Activated B cell treated with CpG ODN at 0.5 μM for 24 hours (primary cell): ENCODE measurements at places on chromosomes 2 and 18.

DNA sequence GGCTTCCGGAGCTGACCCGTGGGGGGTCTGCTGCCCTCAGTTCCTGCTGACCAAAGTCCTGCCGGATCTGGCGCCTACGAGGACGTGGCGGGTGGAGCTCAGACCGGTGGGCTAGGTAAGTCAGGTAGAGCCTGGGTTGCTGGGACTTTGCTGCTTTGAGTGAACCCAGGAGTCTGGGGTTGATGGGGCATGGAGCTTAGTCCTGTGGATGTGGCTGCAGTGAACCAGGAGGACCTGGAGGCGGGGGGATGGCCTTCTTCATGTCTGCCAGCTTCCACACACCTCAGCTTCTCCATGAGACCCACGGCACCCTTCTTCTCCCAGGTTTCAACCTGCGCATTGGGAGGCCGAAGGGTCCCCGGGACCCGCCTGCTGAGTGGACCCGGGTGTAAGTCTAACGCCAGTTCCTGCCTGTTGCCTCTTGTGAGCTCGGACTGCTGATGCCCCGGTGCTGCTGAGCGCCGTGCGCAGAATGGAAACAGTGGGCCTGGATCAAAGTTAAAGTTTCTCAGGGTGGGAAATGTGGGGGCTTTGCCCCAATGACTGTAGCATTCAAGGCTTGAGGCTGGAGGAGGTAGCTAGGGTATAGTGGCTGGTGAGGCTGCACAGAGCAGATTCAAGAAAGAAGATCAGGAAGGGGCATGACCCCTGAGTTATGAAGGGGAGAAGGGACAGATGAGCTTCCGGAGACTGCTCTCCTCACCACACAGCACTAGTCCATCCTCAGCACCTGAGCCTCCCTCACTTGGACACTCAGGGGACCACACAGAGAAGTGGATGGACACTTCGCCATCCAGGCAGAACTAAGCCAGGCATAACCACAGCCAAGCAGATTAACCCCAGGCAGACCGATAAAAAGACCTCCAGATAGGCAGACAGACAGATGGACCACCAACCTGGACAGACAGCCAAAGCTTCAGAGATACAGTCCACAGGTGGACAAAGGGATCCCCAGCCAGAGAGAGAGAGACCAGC lies 17.3 kb downstream of the PTPN18 start:
- no peak for DNase-seq

GRCh38 chr18:5162111-5162510 lies 34.9 kb downstream of the AKAIN1 start:
- no peak for DNase-seq

DNA sequence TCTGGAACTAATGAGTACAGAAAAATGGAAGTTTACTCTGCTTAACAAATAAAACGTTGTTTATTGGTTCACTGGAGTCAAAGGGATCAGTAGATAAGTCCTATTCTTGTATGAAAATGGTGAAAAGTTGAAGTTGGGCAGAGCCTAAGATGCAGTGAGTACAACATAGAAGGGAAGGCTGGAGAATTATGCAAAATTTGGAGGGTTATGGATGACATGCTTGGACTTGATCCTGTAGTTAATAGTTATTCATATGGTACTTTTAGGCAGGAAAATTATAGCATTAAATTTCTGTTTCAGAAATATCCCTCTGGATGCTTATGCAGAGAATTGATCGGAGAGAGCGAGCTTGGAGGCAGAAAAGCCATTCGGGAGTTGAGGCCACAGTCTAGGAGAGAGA lies 167.6 kb downstream of the KCNS3 start:
- no peak for DNase-seq

DNA sequence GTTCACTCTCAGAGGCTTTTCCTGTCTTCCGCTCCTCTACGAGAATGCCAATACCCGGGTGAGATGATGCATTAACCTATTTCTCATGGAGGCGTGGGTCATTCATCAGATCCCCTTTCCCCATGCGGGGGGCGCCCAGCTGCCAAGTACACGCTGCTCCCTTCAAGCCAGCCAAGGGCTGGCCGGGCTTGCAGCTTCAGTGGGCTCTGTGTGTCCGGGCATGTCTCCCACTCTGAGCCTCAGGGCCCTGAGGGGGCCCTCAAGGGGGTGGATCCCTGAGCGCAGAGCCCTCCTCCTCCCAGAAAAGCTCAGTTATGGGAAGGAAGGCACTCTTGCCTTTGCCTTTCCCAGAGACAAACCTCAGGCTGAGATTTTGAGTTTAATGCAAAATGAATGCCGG lies 431.8 kb upstream of the MYT1L start:
- DNase-seq, result no peak

DNA sequence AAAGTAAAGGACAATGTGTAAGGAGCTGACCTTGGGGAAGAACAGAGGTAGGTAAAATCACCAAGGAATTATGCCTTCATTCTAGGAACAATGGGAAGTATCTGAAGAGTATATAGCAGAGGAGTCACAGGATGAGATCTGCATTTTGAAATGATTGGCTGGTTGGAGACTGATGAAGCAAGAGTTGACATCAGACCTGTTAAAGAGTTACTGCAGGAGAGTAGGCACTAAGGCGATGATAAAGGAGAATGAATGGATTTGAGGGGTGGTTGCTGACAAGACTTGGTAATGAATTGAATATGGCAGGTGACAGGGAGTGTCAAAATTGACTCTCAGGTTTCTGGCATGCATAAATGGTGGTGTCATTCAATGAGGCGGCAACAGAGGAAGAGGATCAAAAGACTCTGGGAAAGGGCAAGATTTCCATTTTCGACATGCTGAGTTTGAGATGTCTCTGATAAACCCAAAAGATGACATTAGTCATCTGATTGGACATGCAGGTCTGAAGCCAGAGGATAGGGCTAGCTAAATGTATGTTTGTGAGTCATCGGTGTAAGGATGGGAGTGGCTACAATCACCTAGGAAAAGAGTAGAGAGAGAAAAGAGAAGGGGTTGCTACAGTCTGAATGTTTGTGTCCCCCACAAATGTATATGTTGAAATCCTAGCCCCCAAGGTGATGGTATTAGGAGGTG lies 236.5 kb downstream of the DYM start:
- no peak for DNase-seq

GRCh38 chr2:17995593-17995992 lies 117.1 kb downstream of the KCNS3 start:
- no peak for DNase-seq

DNA sequence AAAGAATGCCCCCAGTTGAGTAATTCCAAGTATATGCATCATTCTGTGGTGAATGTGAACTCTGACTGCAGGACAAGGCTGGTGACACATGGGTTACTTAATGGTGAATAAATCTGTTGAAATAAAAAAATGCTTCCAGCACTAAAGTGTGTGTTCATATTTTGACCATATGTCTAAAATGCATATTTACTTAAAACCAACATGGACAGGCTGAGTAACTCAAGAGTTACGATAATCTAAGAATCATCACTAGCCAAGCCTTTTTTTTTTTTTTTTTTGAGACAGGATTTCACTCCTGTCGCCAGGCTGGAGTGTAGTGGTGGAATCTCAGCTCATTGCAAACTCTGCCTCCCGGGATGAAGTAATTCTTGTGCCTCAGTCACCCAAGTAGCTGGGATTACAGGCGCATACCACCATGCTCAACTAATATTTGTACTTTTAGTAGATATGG lies 47.1 kb upstream of the CCBE1 start:
- DNase-seq, result no peak

DNA sequence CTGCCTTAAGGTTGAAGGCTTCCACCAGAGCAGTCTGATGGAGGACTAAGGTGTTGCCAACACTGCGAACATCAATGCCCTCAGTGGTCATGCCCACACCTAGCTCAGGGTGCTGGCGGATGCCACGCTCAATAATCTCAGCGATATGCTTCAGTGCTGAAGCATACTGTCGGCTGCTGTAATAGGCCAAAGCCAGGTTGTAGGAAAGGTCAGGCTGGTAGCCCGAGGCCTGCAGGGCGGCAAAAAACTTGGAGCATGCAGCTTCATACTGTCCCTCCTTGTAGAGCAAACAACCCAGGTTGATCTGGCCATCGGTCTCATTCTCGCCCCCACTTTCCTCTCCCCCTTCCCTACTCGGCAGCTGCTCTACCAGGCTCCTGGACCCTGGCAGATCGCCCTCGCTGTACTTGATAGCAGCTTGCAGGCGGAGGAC lies 159.4 kb downstream of the AGPS start:
- no peak for DNase-seq

GRCh38 chr2:80515964-80516363 lies 211.4 kb upstream of the LRRTM1 start:
- no peak for DNase-seq

DNA sequence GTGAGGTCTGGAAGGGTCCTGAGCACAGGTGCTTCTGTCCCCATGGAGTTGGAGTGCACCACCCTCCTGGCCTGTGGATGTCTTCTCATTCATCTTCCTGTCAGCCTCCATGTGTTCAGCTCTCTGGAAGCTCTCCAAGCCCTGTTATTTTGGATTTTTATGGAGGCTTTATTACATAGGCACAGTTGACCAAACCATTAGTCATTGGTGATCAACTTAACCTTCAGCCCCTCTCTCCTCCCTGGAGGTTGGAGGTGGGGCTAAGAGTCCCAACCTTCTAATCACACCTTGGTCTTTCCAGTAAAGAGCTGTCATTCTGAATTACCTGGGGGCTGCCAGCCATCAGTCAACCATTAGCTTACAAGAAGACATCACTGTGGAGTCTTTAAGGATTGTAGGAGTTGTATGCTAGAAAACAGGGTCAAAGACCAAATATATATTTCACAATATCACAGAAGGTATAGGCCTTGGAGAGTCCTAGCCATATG lies 7.5 kb upstream of the MCFD2 start:
- no peak for DNase-seq

GRCh38 chr2:16014041-16014787 lies 73.9 kb downstream of the MYCN start:
- no peak for DNase-seq

GRCh38 chr2:177753682-177754491 lies 318.7 kb downstream of the PDE11A start:
- DNase-seq, result no peak

DNA sequence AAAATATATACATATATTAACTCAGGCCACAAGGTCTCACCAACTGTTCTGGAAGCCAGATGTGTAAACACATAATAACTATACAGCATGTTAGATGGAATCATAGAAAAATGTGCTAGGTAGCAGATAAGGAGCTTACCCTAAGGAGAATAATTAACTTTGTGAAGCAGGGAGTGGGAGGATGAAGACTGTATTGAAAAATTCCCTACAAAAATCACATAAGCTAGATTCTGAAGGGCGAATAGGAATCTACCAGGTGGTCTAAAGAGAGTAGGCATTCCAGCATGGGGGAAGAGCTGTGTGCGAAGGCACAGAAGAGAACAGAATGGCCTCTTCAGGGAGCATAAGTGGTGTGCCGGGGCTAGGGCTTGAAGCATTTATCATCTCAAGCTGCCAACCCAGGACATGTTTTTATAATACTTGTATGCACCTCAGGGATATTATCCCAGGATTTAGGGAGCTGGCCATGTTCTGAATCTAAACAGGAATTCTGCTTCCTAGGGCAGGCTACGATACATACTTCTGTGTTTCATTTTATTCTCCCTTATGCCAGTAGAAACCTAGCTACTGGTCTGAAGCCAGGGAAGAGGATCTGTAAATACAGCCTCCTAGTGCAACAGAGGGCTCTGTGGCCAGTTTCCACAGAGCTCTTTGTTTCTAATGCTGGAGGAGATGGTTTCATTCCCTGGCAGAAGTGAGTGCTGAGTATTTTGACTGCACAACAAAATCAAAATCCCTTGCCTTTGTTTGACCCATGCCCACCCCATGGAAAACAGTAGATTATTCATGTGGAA lies 56.7 kb downstream of the NEMP2 start:
- no peak for DNase-seq

- no peak for DNase-seq
Observed at GRCh38 chr2:7077660-7078267, 160.6 kb downstream of the RNF144A start.

DNA sequence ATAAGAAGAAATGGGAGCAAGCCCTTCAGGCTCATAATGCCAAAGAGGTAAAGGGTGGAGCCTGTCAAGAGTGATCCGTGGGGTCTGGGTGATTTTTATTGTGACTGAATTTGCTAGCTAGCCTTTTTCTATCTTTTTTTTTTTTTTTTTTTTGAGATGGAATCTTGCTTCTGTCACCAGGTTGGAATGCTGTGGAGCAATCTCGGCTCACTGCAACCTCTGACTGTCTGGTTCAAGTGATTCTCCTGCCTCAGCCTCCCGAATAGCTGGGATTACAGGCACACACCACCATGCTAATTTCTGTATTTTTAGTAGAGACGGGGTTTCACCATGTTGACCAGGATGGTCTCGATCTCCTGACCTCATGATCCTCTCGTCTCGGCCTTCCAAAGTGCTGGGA lies 29.1 kb downstream of the DRC1 start:
- DNase-seq, result no peak

- DNase-seq, result no peak
Observed at GRCh38 chr18:29982218-29982617, 1060.3 kb downstream of the DSC3 start.

GRCh38 chr2:14678761-14679160 lies 46.2 kb downstream of the LRATD1 start:
- no peak for DNase-seq

- DNase-seq, result no peak
Observed at GRCh38 chr2:163752267-163752666, 16.5 kb upstream of the FIGN start.

GRCh38 chr2:164905307-164905706 lies 50.0 kb downstream of the SLC38A11 start:
- DNase-seq, result no peak

DNA sequence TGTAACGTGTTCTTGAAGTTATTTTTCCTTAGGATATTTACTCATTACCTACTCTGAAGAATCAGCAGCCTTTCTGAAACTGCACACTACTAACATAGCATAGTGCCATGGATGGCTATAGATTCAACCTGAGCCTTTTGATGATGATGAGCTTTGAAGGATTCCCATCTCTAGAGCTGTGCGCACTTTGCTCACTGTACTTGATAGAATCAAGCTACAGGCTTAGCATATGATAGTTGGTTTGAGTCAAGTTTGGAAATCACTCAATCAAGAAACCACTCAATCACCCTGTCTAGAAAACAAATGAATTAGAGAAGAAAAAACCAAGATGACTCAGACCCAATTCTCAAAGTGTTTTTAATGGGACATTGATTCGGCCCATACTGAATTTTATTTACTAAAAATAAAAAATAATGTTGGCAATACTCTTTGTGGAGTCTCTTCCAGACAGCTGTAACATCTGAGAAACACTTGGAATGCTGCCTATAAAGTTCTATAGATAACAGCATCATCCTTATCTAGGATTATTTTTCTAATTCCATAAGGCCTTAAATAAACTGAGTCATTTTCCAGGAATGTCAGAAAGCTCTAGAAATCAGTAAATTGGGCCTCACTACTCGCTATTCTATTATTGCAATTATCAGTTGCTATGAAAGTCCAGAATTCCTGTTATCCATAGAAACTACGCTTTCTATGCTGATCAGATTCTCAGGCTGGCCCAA lies 259.0 kb upstream of the ERBB4 start:
- no peak for DNase-seq
